ENCODE measurements at places on chromosomes 4 and X.
A peak's percentile ranks its signal among the peaks of the same experiment; 100 is the strongest.

GRCh38 chrX:53445977-53446376 is 11.8 kb upstream of the HSD17B10 start:
- DNase-seq, result peak; percentile 34

DNA sequence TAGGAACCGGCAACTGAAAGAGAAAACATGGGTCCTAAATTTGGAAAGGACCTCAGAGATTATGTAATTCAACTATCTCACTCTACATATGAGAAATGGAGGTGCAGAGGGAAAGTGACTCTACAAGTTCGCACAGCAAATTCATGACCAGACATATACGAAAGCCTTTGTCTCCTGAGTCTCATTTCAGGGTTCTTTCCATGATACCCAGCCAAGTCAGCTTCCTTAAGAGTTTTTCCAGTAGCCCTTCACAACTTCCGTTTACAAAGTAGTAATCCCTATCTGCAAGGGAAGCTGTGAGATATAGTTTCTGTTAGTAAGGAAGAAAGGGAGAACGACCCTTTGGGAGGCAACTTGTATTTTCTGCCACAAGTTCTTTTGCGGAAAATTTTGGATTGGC is 110.6 kb downstream of the TEX13A start:
- no peak for DNase-seq

GRCh38 chr4:39716356-39716755 is 18.4 kb downstream of the UBE2K start:
- no peak for DNase-seq

- DNase-seq, result peak; percentile 13
Measured at GRCh38 chr4:99395595-99396364, 39.4 kb downstream of the ADH7 start.

- DNase-seq, result no peak
Measured at GRCh38 chrX:10506781-10507180, 113.6 kb downstream of the MID1 start.

GRCh38 chr4:2288051-2288541 is 26.2 kb upstream of the MXD4 start:
- DNase-seq, result peak; percentile 10

DNA sequence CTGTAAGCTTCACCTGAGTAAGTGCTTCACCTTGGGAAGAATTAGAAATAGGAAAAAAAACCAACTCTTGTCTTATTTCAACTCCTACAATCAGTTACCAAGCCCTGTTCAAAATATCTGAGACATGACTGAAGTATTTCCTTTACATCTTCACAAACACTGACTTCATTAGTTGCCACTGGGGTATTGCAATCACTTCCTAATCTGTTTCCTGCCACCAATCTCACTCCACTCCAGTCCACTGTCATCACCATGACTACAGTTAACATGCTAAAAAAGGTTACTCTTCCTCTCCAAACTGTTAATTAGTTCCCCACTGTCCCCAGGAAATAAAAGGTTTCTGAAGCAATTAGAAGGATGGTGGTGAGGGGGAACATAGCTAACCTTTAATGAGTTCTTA is 3.3 kb upstream of the SUPT20HL1 start:
- no peak for DNase-seq

GRCh38 chr4:181810711-181811110 is 432.5 kb upstream of the TENM3 start:
- DNase-seq, result no peak

DNA sequence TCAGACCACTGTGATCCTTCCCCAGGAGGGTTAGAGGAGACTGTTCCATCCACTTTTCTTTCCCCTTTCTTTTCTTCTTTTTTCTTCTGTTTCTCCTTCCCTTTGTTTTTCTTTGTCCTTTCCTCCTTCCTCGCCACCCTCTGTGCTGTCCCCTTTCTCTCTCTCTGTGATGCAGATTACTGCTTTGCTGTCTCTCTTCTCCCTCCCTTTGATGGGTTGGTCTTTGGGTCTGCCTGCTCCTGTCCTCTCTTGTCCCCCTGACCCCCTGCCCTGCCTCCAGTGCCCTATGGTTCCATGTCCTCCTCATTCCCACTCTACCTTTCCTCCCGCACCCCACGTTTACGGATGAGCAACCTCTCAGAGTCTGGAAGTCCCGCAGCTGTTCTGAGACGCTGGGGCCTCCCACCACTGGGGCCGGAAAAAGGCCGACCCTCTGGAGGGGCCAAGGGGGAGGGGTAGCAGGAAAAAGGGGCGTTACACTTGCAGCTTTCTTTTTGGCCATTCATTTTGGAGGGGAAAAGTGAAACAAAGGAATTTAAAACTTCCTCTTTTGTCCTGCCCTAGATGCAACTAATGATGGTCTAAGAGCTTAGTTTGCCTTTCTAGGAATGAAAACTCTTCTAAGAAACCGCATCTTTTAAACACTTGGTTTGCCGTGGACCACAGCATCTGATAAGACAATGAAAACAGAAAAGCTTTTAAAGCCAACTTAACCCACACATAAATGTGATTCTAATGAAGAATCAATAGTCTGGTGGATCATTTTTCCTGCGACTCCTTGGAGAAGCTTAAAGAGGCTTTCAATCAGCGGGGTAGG is 24.5 kb upstream of the TSR2 start:
- DNase-seq, result peak; percentile 65

GRCh38 chrX:15881381-15881897 is 26.8 kb upstream of the AP1S2 start:
- no peak for DNase-seq

DNA sequence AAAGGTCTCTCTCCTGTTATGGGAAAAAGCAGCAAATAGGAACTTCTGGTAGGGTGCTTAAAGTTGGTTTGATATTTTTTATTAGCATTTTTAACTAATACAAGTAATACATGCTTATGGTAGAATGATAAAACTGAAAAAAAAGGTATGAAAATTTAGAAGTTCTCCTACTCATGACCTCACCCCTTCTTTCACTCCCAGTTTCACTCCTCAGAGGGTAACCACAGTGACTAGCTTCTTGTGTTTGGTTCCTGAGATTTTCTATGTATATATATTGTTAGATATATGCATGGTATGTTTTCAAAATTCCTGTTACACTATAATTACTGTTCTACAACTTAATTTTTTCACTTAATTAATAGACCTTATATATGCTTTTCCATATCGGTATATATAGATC is 66.5 kb downstream of the AR start:
- DNase-seq, result no peak

GRCh38 chr4:147093206-147093605 is 147.5 kb upstream of the TTC29 start:
- DNase-seq, result no peak

- no peak for DNase-seq
Measured at GRCh38 chr4:147286846-147287587, 193.9 kb upstream of the EDNRA start.

GRCh38 chrX:109842611-109843010 is 109.6 kb upstream of the ACSL4 start:
- DNase-seq, result peak; percentile 76

- no peak for DNase-seq
Measured at GRCh38 chr4:37663552-37663951, 22.6 kb downstream of the RELL1 start.

DNA sequence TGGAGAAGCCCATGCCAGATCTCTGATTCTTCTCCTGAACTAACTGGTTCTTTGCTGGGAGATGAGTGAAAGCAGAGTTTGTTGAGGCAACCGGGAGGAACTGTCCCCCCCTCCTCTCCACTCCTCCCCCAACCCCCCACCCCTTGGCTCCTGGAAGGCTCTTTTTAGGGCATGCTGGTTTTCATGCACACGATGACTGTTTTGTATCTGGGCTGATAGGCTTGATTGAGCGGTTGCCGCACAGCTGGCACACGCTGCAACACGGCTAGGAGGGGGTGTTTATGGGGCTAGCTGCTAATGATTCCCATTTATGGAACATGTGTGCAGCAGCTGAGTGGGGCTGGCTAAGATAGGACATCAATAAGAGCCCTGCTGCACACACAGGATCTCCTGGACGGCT is 137.2 kb downstream of the SMIM20 start:
- DNase-seq, result no peak

DNA sequence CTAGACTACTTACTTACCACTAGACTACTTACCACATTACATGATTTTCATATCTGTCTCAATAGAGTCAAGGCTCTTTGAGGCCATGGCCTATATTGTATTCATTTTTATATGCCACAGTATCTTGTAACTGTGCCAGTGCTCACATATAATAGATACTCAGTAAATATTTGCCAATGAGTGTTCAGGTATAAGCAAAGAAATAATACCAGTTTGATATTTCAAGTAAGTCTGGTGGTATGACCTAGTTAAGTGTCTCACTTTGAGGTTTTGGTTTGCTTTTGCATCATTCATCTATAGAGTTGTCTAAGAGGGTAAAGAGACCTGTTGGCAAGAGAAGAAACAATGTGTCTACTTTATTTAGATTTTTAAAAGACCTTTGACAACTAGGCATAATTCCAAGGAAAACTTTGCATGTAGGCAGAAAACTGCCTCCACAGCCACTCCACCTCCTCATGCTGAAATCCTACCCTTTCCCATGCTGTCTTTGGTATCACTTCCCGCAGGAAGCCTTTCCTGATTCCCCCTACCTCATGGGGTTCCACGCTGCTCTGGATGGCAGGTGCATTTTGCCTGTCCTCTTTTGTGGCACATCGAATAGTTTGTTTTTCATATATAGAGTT is 91.3 kb upstream of the KLHL13 start:
- DNase-seq, result no peak

DNA sequence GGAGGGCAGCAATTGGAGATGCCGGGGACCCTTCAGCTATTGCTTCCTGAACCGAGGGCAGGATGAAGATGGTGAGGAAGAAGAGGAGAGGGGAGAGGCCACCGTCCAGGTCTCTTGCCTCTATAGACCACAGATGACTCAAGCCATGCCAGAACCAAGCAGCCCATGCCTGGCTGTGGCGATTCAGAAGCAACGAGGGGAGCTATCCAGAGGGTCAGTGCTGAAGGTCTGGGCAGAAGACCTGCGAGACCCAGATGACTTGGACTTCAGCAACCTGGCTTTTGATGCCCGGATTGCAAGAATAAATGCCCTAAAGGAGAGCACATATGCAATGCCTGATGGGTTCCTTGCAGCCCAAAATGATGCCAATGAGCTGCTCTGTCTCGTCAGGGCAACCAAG is 70.2 kb upstream of the PRPS2 start:
- DNase-seq, result peak; percentile 16

GRCh38 chrX:103175944-103176753 is 38.8 kb upstream of the BEX4 start:
- DNase-seq, result peak; percentile 29

DNA sequence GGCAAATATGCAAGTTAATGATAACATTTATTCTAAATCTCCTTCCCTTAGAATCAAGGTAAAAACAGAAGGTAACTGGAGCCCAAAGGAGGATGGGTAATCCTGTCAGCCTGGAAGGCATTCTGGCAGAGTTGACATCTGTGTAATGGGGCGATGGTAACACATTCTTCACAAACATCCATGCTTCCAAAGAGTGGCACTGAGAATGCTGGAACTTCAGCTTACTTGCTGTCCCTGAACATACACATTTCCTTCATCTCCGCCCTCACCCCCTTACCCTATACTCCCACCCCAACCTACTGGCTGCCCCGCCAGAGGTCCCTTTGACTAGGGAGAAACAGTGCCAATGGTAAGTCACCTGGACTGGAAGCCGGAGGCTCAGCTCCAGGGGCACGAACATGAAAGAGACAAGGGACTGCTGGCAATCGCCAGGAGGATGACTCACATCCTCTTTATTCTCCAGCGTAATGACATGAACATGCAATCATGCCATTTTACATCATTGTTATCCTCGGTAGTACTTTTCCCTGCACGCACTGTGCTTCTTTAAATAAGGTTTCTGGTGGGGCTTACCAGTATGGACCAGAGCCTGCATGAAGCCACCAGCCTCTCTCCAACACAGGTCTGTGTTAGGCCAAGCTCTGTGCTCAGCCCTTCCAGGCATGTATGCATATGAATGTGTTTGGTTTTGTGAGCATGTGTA is 694.2 kb upstream of the TENM3 start:
- peak; percentile 45 for DNase-seq

DNA sequence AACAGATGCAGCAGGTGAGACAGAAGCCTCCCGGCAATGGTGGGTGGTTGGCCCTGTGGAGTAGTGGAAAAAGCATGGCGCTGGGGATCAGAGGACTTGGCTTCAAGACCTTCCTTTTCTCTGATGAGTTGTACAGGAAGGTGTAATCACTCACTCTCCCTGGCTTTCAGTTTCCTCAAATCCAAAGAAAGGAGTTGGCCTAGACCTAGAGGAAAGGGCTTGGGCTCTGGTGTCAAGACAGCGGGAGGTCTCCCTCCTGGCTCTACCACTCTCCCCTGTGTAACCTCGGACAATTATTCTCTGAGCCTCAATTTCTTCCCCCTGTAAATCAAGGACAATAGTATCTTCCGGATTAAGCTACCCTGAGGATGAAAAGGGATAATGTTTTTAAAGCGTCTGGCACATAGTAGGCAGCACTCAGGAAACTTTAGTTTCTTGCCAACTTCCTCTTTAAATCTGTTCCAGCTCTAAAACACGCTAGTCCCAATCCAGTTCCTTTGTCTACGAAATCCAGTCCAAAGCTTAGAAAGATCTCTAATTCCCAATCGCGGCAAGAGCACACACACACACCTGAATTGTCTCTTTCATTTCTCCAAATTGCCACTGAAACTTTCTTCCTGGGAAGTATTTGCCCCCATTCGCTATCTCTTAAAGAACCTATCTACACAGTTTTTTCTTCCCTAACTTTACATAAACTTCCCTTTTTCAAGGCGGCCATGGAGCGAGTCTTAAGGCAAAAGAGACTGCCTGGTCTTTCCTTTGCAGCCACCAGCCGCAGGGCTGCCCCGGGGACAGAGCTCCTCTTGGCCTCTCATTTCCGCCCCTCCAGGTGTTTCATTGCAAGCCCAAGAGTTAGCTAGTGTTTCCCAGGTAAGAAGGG is 29.9 kb upstream of the GPC4 start:
- no peak for DNase-seq

DNA sequence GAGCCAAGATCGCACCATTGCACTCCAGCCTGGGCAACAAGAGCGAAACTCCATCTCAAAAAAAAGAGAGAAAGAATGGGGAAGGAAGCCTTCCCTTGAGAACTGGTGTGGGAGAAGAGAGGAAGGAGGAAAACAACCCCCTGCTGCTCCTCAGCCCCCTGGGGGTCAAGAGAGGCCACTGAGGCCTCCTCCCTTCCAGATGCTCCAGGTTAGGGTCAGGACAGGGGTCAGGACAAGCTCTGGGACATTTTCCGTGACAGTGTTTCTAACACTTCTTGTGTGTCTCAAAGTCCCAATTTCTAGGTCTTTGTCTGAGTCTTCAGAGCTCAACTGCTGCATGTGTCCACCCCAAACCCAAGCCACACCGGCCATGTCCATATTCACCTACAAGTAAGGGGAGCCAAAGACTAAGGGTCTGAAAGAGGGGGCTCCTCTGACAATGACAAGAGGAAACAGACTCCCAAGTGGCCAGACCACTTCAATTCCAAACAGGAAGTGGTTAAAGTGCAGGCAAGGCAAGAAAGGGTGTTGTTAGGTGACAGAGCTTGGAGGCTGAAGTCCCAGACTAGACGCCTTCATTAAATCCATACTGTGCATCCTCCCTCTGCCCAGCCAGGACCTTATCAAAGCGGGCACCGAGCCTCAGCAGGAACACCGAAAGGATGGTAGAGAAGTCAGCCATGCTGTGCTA is 8.3 kb downstream of the L1CAM start:
- DNase-seq, result no peak

GRCh38 chr4:61239250-61239649 is 39.1 kb downstream of the ADGRL3 start:
- DNase-seq, result no peak
